Stimulated activated CD8-positive, alpha-beta memory T cell treated with anti-CD3 and anti-CD28 coated beads, Interleukin-15, amount 100 ng/mL, for 4 hours (primary cell): ENCODE measurements at places on chromosomes 6 and 20.

DNA sequence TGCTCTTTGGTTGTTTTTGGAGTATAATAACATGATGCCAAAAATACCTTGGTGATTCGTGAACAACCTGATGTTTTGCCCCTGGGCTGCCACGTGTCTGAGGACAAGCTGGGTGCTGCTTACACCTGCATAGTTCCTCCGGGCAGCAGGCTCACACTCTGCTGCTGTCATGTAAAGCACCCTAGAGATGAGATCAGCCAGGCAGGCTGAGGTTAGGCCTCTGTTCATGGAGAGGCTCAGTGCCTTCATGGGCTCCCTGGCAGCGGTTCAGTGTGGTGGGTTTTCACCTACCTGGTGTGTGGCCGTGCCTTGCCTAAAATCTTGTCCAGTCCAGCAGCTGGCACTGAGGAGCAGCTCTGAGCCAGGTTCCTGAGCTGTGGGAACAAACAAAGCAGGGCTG lies 60.1 kb upstream of the TAGAP start:
- no peak for DNase-seq

- no peak for DNase-seq
These were observed 775.8 kb upstream of the FLRT3 start for GRCh38 chr20:15113144-15113773.

- no peak for DNase-seq
These were observed 10.3 kb upstream of the SNHG17 start for GRCh38 chr20:38445381-38445796.

- no peak for DNase-seq
These were observed 203.0 kb upstream of the TBX18 start for GRCh38 chr6:84967389-84967788.
